ENCODE measurements at places on chromosomes 7 and 10.

DNA sequence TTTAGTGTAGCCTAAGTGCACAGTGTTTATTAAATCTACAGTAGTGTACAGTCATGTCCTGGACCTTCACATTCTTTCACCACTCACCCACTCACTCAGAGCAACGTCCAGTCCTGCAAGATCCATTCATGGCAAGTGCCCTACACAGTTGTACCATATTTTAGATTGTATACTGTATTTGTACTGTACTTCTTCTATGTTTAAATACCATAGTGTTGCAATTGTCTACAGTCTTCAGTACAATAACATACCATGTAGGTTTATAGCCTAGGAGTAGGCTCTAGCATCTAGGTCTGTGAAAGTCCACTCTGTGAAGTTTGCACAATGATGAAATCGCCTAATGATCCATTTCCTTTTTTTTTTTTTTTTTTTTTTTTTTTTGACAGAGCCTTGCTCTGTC is 12.0 kb downstream of the EEPD1 start:
- DNase-seq, result no peak

DNA sequence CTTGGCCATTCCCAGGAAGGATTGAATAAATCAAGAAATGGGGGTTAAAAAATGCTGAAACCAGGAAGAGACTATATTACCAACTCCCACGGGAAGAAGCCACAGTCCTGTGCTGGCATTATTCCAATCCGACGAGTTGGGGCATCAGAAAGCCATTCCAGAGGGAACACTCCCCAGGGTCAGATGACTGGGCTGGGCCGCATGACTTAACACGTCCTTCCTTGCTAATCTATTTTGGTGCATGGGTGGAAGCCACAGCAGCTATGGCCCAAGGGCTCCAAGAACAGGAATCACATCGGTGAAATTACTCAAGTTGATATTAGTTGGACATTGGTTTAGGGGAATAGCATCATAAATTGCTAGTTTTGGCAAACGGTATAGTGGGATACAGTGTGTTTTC is 592.9 kb upstream of the NRP1 start:
- no peak for DNase-seq

DNA sequence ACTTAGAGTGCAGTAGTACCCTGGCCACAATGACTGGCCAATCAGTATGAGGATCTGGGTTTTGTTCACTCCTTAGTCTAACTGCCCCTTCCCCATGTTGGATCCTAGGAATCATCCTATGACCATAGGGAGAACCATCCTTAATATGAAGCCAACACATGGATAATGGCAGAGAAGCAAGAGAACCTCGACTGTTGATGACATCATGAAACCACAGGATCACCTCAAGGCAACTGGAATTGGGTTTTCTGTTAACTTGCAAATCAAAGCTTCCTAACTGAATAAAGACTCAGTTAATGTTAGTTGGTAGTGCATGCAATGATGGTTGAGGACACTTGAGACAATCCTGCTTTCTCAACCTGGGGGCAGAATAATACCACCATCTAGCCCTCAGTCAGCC is 3.3 kb upstream of the PRXL2A start:
- DNase-seq, result no peak

DNA sequence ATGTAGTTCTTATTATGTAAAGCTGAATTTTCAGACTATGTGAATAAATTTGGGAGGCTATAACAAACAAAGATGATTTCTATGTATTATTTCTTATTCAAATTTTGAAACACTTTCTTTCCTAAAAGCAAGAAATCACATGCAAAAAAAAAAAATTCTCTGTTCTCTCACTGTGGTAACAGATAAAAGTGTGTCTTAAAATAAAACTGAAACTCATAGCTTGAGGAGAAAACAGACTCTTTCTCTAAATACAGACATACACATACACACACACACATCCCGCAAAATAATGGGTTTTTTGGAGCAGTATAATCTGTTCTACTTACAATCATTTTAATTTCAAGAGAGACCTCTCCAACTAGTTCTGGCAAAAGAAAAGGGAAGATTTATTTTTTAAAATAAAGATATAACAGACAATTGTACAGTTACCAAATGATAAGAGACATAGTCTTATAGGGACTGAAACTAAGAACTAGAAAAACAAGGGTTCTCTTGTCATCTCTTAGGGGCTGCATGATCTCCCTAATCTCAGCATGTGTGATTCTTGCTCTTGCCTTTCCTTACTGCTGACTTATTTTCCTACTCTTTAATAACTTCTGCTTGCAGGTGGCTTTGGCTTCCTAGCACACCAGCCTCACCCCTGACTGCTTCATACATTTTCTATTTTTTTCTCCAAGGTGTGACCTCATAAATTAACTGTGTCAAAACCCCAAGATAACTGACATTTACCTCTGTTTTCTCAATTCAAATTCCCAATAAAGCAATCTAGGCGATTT is 483.5 kb upstream of the POT1 start:
- no peak for DNase-seq

GRCh38 chr10:61492364-61492995 is 39.3 kb upstream of the TMEM26 start:
- no peak for DNase-seq

DNA sequence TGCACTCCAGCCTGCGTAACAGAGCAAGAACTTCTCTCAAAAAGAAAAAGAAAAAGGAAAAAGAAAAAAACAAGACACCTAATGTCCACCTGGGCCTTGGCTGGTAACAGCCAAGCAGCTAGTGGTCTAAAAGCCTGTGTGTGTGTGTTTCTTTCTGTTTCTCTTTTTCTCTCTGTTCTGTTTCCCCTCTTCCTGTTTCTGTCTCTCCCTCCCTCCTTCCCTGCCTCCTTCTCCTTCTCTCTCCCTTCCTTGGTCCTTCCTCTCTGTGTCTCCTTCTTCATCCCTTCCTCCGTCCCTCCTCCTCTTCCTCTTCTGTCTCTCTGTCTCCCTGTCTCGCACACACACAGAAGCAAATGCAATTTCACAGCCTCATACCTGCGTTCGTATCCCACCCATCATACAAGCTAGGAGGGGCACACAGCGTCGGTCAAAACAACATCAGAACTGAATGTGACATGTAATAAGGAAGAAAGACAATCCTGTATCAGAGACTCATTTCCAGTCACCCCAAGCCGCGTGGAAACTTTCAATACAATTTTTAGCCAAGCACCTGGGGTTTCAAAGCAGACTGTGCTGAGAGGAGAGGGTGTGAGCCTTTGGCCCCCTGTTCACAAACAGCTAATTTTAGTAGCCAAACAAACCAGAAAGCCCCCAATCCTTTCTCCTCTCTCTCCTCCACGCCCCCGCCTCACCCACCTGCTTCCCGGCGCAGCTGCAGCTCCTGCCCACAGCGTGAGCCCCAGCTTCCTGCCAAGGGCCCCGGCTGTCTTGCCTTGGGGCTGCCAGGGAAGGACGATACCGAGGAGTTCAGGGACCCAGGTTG is 50.2 kb upstream of the GNA12 start:
- DNase-seq, result no peak

GRCh38 chr7:29592866-29593265 is 29.2 kb downstream of the PRR15 start:
- no peak for DNase-seq

- DNase-seq, result no peak
Measured at GRCh38 chr10:100859484-100859763, 53.3 kb upstream of the SLF2 start.

DNA sequence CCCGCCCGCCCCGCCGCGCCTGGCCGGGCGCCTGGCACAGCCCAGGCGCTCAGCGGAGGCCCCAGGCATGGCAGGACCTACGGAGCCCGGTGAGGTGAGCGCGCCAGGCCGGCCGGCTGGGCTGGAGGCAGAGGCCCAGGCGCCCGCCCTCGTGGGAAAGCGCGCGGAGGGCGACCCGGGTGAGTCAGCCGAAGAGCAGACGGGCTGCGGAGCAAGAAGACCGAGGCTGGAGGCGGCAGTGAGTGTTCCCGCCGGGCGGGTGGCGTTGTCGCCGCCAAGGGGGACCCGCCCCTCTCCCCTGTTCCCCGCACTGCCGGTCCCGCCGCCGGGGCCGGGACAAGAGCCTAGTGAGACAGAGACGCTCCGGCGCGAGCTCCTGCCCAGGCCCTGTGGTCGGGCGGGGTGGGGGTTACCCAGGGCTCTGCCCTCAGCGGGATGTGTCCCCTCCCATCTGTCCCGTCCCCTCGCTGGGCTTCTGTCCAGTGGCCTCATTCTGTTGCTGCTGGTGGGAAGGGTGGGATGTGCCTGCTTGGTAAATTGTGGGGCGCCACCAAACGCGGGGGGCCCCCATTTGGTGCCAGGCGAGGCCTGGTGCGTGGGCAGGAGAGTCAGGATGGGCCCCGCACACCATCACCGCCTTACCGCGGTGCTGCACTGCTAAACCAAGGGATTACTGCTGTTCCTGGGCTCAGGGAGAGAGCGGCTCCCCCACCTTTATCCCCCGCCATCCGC is 17.0 kb upstream of the NODAL start:
- DNase-seq, result peak; percentile 73

- DNase-seq, result no peak
Measured at GRCh38 chr10:6037422-6037821, 24.7 kb downstream of the IL2RA start.

DNA sequence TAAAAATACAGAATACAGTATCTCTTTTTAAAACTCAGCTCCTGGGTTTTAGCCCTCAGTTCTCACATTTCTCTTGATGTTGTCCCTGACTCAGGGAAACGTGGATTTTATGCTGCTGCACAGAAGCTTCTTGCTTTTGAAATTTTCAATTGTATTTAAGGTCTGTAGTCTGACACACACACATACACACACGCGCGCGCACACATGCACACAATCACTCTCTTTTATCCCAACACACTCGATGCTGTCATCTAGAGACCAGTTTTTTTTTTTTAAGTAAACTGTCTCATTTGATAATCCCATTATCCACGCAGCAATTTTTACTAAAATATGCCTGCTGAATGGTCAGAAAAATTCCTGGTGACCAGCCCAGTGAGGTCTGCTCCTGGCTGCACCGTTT is 108.6 kb downstream of the KMT2E start:
- DNase-seq, result no peak

DNA sequence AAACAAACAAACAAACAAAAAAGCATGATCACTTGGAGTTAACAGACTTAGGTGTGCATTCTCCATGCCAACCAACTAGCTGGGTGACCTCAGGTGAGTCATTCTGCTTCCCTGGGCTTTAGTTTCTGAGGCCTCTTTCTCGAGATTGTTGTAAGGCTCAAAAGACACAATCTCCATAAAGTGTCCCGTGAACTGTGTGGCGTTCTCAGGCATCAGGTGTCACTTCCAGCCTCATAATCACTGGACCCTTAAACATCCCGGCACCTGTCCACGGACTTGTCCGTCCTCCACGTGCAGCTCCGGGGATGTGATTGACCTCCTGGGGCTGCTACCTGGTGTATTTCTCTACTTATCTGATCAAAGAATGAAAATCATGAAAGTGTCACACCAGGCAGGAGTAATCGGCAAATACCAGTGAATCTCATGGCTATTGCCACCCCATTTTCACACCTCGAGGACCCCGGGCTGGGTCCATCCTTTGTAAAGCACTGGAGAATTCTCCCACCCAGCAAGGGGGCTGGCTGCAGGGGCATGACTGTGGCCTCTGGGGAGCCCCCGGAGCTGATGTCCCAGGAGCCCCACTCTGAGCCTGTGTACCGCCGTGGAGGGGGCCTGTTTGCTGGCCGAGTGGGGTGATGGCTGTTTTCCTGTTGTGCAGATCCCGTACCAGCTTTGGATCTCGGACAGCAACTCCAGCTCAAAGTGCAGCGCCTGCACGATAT is 189.8 kb upstream of the SH2B2 start:
- DNase-seq, result no peak

DNA sequence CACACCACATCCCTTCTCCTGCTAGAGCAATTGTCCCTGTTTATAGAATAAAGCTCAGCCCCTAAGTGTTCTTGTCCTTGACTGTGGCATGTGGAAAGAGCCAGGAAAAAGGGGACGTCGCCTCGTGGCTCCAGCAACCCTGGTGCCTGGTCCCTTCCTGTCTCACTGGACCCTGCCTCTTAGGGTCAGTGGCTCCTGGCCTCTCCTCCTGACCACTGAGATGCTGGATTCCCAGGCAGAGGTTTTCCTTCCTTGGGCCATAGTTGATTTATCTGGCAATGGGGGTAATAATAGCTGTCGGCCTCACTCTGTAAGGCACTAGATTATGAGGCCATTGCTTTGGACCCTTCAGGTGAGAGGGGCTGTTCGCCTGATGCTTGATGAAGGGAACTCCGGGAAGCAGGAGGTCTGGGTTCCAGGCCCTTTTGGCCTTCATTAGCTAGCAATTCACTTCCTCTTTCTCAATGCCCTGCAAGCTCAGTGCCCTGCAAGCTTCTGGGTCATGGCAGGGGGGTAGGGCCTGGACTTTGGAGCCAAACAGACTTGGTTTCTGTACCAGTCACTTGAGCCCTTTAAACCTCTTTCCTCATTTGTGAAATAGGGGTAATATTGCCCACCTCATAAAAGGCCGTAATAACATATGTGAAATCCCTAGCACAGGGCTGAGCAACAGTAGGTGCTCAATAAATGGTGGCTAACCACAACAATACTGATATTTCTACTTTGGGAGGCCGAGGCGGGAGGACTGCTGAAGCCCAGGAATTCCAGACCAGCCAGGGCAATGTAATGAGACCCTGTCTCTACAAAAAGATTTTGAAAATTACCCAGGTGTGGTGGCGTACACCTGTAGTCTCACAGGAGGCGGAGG is 1.1 kb downstream of the ASL start:
- no peak for DNase-seq

GRCh38 chr7:150947241-150947745 is 30.8 kb downstream of the KCNH2 start:
- no peak for DNase-seq

DNA sequence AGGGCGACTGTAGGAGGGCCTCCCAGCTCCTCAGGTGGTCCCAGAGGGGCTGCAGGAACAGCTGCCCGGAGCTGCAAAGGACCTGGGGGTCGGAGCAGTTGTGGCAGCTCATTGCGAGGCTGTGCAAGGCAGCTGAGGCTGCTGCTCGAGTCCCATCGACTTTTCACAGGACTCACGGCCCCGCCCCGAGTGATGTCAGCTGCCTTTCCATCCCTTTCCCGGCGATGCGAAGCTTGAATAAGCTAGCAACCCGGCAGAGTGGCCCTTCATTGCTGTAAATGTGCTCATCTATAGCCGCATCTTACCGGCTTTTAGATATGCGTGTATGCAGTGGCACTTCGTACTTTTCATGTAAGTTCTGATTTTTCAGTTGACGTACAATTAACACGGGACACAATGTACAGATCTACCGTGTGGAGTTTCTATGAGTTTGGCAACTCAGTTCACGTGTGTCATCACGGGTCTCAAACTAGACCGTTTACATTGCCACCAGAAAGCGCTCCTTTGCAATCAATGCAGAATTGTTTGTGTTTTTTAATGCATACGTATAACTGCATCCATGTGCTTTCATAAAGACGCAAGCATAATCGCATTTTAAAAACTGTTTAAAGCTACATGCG is at the start of gene CH25H:
Gene CH25H, minus strand, starts transcription at position 137 of the 620 bp plus-strand sequence. Its CDS starts 25 bp downstream, at position 112.
- DNase-seq, result peak; percentile 54

All from iPS-NIHi11 (cell line).